Stimulated activated CD4-positive, alpha-beta T cell treated with anti-CD3 and anti-CD28 coated beads, Interleukin-4, amount 100 ng/mL, for 1 hour (primary cell): ENCODE measurements at places on chromosomes 5 and 9.

DNA sequence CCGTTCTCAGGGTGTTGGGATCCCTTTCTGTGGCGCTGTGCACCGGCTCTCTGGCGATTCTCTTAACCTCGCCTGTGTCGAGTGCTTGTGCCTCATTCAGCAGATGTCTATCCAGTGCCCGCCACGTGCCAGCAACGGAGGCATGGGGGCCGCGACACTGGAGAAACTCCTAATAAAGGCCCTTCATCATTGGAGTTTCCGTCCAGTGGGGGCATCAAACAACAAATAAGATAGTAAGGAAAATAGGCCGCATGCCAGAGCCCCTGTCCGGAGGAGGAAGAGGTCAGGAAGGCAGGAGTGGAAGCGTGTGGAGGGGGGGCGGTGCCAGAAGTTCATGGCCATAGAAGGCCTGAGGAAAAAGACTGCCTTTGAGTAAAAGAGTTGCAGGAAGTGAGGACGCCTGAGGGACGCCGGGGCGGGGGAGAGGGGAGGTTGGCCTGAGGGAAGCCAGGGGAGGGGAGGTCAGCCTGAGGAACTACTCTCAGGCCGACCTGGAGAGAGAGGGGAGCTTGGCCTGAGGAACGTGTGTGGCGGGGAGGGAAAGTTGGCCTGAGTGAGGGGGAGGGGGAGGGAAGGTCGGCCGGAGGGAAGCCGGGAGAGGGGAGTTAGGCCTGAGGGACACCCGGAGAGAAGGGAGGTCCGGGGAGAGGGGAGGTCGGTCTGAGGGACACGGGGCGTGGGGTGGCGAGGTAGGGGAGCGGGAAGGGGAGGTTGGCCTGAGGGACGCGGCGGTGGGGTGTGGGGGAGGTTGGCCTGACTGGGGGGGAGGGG, 82.2 kb downstream of the CACNA1B start:
- DNase-seq: no peak

DNA sequence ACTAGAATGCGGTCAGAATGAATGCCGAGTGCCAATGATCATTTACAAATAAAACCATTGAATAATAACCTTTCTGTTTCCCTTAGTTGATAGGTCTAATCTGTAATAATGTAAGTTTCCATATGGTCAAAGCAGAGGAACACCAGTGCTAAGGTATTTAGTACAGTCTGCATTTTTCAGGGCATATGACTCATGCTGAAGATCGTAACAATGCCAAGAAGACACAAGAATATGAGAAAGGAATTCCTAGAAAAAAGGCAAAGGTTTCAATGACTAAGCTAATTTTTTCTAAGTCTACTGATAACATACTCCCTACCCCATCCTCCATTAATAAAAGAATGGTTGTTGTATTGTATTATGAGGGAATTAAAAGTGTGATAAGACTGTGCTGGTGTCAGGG, 2.8 kb downstream of the OR1L8 start:
- DNase-seq: no peak

DNA sequence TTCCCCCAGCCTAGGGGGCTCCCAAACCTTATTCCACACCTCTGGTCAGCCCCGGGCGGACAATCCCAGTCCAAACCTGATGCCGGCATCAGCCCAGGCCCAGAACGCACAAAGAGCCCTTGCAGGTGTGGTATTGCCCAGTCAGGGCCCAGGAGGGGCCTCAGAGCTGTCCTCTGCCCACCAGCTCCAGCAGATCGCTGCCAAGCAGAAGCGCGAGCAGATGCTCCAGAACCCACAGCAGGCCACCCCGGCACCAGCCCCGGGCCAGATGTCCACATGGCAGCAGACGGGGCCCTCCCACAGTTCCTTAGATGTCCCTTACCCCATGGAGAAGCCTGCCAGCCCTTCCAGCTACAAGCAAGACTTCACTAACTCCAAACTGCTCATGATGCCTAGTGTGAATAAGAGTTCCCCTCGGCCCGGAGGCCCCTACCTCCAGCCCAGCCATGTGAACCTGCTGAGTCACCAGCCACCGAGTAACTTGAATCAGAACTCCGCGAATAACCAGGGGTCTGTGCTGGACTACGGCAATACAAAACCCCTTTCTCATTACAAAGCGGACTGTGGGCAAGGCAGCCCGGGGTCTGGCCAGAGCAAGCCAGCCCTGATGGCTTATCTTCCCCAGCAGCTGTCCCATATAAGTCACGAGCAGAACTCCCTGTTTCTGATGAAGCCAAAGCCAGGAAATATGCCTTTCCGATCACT, 27.6 kb upstream of the LTC4S start:
- DNase-seq: no peak

GRCh38 chr9:88746029-88746742, 211.2 kb downstream of the NXNL2 start:
- no peak for DNase-seq

DNA sequence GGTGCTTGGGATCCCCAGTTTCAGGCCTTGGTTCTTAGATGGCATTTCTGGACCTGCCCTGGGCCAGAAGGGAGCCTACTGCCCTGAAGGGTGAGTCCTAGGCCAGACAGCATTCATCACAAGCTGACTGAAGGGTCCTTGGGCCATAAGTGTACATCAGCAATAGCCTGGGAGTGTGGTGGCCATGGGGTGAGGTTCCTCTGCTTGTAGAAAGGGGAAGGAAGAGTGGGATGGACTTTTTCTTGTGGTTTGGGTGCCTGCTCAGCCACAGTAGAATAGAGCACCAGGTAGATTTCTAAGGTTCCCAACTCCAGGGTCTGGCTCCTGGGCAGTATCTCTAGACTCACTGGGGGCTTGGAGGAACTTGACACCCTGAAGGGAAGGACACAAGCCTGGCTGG, 95.2 kb upstream of the PHF24 start:
- no peak for DNase-seq

GRCh38 chr9:135722365-135722764, 20.4 kb downstream of the KCNT1 start:
- DNase-seq: no peak

GRCh38 chr9:127930231-127931091, at the start of gene PIP5KL1:
Gene PIP5KL1 (minus strand): TSS chr9:127930777. CDS start chr9:127930752, 25 bp downstream.
- peak; percentile 75 for DNase-seq

DNA sequence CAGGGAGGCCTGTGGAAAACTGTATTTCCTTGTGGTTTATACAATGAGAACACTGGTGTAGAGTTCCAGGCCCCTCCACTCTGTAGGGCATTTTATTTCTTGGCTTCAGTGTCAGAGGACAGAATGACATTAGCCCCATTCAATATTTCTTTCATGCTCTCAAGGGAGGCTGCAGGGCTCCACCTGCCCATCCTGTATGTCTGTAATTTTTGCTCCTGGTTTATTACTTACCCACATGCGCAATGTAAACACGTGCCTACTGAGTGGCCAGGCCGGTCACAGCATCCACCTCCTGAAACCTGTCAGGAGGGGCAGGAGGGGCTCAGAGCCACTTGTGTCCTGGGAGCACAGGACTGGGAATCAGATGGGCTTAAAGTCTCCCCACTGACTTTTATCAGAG, 82.4 kb downstream of the GADD45G start:
- no peak for DNase-seq

GRCh38 chr9:124593651-124594058, 86.5 kb upstream of the NR5A1 start:
- DNase-seq: no peak

- no peak for DNase-seq
These were observed 16.7 kb downstream of the P4HA2 start for GRCh38 chr5:132210944-132211343.

DNA sequence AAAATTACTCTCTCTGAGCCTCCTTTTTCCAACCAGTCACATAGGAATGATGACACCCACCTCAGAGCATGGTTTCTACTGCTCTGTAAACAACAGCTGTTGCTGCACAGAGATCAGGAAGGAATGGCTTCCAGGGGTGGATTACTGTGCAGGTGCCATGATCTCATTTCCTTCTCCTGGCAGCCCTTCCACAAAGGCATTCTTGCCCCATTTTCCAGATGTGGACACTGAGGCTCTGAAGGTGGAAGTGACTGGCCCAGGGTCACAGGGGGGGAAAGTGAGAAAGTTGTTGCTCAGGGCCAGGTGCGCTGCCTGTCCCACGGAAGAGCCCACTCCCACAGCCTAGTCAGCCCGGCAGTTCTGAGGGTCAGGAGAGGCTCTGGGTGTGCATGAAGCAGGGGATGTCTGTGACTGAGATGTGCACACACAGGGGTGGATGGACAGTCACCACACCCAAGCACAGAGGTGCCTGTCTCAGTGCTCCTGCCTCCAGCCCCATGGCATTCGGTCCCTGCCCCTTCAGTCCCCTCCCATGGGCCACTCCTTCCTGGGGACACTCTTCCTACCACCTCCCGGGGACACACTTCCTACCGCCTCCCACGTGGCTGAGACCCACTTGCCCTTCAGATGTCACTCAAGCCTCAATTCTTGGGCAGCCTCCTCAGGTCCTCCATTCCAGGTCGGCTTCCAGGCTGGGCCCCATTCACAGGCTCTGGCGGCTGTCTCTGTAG, 17.0 kb downstream of the FGFR4 start:
- DNase-seq: no peak

DNA sequence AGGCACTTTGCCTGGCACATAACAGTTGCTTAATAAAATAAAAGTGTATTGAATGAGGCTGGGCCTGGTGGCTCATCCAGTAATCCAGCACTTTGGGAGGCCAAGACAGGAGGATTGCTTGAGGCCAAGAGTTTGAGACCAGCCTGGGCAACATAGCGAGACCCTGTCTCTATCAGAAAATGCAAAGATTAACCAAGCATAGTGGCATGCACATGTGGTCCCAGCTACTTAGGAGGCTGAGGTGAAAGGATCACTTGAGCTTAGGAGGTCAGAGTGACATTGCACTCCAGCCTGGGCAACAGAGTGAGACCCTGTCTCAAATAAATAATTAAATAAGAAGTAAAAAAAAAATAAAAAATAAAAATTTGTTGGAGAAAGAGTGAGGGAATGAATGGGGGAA, 21.2 kb downstream of the TNFAIP8 start:
- no peak for DNase-seq

DNA sequence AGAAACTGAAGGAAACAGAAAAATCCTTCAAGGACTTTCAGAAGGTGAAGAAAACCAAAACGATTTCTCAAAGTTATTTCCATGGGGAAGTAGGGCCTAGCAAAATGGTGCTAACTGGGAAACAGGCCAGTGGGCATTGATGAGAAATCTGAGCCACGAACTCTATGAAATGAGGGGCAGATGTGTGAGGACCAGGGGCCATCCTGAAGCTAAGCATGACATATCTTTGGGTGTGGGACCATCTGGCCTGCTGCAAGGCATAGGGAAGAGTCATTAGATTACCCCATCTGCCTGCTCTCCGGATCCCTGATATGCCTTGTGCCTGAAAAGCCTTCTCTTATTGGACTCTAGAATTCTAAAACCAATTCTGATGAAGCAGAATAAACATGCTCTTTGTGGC, 143.8 kb downstream of the PALM2AKAP2 start:
- no peak for DNase-seq

GRCh38 chr9:128203707-128204551, 750 bp downstream of the DNM1 start:
- DNase-seq: peak; percentile 16

DNA sequence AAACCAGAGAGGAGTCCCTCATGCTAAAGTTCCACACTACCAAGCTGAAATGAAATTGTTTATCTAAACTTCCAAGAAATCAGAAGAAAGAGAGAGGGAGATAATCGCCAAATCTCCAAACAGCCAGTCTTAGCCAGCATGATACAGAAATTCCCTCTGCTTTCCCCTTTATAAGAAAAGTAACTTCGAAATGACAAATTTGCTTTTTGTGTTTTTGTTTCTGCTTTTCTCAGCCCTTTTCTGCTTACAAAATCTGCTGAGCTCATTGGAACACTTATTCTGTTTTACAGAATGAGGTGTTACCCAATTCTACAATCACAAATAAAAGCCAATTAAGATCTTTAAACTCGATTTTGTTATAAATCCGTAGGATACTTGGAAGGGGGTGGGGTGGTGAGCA, 72.9 kb downstream of the SFXN1 start:
- DNase-seq: no peak

DNA sequence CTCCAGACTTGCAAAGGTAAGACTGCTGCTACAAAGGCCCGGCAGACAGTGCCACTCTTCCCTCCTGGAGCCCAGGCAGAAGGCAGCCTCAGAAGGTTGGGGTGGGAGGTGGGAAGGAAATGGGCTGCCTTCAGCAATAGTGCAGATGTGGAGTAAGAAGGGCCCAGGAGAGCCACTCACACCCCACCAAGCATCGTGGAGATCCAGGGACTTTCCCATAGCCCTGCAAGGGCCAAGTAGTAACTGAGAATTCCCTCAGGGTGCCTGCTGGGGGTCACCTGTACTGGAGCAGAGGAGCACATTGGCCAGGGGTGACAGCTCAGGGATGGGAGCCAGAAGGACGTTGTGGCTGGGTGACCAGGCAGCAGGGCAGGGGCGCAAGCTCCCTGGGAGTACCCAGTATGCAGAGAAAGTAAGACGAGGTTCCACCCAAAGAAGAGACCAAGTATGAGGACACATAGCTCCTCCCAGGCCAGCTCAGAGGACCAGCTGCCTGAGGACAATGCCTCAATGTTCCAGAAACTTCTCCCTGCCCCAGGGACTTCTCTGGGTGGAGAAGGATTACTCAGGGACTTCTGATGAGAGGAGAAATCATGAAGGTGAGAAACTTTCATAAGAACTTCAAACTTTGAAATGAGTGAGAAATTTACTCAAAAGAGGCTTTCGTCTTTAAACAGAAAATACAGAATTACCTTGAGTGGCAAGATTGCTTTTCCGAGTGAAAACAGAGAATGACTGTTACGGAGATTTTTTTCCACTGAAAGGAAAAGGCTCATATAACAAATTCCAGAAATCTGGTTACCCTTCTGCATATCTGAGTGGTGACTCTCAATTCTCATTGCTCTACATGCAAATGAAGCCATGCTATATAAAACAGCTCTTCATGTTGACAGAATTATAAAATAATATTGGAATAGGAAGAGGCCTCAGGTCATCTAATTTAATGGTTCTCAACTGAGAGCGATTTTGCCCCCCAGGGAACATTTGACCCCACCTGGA, 87.9 kb upstream of the TRIO start:
- no peak for DNase-seq
